ENCODE measurements at places on chromosomes 2 and 18.

DNA sequence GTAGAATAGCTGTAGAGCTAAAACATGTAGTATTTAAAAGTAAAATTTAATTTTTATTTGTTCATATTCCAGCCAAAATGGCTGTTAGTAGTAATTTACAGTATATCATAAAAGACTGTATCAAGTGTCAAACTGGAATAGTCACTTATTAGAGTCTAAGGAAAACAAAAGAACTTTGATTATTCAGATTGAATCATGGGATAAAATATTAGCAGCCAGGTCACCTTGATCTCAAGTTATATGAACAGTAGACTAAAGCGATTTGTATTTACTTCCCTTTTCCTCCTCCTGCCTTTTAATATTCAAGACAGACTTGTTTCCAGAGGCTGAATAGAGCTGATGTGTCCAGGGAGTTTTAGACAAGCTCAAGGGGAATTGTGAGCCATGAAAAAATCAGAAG is 54.4 kb downstream of the PMAIP1 start:
- no peak for DNase-seq

DNA sequence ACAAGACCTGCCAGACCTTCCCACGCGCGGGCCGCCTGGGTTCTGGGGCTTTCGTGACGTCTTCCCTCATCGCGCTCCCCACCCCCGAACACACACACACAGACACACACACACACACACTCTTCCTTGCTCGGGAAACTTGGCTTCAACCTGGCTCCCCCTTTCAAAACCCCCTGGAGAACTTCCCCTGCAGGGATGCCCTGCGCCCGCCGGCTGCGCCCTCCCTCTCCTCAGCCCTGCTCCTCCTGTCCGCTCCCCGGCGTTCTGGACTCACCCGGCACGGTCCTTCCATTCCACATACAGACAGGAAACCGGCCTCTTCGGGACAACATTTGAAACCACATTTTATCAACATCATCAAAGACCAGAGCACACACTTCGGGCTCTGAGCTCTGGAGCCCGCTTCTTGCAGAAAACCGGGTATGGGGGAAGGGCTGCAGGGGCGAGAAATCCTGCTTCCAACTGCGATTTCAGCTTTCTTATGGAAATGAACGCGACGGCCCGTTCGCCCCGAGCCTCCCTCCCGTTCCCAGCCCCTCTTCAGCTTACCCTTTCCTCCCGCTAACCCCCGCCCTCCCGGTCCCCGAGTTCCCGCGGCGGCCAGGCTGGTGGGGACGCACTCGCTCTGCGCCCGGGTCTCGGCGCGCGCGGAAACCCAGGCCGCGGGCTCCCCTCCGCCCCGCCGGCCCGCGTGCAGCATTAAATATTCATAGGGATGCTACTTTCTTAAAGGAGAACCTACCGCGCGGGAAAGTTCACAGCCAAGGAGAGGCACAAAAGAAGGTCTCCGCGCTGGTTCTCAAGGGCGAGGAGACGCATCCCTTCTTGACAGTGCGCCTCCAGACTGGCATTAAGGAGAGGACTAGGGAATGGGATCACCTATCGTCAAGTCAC is 18.3 kb downstream of the POU3F3 start:
- DNase-seq, result no peak

GRCh38 chr18:7565677-7566076 is 1.4 kb upstream of the PTPRM start:
- DNase-seq, result no peak

GRCh38 chr2:65550246-65550645 is 117.8 kb upstream of the SPRED2 start:
- no peak for DNase-seq

- no peak for DNase-seq
These were observed 17.5 kb upstream of the DRC1 start for GRCh38 chr2:26384183-26384582.

DNA sequence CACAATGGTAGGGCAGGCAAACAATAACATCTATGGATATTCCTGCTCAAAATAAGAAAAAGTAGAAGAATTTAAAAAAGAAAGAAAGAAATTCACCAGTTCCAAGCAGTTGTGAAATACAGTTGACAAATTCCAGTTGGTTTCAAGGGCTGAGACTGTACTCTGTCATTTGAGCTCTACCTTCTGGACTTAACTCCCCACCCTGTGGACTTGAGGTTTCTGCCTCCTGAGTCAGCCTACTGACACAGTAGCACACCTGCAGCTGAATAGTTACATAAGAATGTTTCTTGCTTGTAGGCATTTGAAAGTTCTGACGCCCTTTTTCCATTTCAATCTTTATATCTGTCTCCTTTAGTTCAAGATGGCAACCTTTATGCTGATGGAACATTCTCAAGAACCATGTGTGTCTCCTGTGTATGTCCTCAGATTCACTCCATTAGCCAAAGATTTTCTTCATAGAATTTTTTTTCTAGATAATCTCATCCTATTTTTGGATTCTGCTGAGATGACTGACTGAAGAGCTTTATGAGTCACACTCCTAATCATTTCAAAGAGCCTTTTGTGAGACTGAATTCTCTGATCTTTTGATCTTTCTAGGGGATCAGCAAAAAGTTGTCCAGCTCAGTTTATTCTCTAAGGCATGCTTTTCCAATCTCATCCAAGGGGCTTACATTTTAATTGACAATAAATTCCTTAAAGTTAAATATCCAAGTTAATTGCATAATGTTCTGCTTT is 19.1 kb downstream of the NETO1 start:
- no peak for DNase-seq

DNA sequence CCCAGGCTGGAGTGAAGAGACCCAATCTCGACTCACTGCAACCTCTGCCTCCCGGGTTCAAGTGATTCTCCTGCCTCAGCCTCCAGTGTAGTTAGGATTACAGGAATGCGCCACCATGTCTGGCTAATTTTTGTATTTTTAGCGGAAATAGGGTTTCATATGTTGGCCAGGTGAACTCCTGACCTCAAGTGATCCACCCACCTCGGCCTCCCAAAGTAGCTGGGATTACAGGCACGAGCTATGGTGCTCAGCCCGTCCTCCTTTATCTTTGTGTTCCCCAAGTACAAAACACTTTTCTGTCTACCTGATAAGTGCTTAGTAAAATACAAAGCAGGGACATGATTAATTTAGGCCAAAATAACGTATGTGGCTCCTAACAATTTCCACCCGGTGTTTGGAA is 91.2 kb upstream of the STK17B start:
- no peak for DNase-seq

All from left colon (tissue), 2 donors.